ENCODE measurements at places on chromosomes 7 and 10.

- DNase-seq, result no peak
Measured at GRCh38 chr7:130954918-130955564, 221.0 kb upstream of the KLF14 start.

- DNase-seq, result no peak
Measured at GRCh38 chr10:113762083-113762482, 10.6 kb downstream of the PLEKHS1 start.

DNA sequence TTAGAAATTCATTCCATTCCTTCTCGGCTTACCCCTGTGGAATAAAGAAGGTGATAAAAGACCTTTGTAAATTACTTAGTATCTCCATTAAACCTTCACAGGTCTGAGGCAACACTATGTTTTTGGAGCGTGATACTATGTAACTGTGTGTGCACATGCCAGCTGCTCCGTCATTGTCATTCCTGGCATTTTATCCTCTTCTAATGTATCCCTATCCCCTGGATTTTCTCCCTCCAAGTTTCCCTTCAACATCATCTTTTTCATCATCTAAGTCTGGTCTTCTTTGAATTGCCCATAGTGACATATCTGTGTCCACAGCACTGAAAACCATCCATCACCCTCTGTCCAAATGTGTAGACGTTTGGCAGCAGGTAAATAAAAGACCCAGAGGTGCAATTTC, 125.7 kb downstream of the TEX36 start:
- DNase-seq, result no peak

DNA sequence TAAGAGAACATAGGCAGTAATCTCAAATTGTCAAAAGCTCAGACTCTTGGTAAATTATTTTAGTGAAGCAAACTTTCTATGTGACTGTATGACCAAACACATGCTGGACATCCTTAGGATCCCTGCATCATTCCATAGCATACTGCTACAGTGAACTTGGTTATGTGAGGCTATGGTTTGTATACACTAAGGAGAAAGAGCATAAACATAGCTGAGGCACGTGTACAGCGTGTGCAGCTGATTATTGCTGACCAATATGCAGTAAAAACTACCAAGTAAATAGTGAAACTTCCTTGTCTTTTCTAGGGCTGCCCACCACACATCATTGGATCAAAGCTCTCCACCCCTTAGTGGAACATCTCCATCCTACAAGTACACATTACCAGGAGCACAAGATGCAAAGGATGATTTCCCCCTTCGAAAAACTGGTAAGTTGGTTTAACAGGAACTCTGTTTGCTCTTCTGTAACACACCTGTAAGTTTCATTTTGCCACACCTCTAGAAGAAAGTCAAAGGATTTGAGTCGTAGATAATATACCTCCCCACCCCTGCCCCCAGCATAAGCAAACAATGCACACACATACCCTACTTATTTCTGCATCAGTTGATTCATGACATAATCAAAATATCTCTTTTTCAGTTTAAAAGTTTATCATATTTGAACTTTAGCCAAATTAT, 98.2 kb downstream of the HDAC9 start:
- no peak for DNase-seq

DNA sequence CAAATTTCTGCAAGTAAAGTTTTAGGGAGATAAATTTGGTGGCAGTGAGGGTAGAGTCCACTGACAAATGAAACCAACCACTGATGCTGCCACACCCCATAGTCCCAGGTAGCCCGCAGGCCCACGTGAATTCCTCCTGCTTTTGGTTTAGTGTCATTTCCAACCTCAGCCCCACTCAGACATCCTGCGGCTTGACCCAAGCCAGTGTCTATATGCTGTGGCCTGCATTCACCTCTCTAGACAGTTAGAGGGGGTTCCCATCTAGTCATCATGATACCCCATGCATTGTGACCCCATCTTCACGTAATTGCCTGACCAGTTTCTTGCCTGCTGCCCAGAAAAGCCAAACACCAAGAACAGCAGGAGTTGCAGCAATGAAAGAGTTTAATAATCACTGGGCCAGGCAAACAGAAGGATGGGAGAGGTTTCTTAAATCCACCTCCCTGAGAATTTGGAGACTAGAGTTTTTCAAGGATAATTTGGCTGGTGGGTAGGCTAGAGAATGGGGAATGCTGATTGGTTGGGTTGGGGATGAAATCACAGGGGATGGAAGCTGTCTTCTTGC, 332.0 kb upstream of the GALNT17 start:
- DNase-seq, result no peak

- DNase-seq, result no peak
Measured at GRCh38 chr7:86950360-86950759, 109.1 kb downstream of the ELAPOR2 start.

- DNase-seq, result no peak
Measured at GRCh38 chr10:91798649-91799611, 704 bp downstream of the TNKS2 start.

GRCh38 chr7:140714331-140715040, 18.0 kb downstream of the NDUFB2 start:
- DNase-seq, result no peak

DNA sequence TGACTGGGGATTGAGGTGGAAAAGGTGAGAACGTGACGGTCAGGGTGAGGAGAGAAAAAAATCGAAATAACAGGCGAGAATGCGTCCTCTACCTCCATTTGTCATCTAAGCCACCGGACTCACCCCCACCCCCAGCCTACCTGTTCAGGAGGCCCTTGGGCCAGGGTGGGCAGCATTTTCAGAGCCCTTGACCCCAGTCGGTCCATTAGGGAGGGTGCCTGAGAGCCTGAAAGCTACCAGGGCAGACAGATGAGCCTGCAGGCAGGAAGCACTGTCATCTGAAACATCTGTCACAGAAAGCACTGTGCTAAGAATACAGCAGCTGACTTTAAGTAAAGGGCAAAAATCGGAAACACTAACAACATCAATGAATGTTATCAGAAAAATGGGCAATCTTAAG, 47.0 kb downstream of the MAD1L1 start:
- no peak for DNase-seq

DNA sequence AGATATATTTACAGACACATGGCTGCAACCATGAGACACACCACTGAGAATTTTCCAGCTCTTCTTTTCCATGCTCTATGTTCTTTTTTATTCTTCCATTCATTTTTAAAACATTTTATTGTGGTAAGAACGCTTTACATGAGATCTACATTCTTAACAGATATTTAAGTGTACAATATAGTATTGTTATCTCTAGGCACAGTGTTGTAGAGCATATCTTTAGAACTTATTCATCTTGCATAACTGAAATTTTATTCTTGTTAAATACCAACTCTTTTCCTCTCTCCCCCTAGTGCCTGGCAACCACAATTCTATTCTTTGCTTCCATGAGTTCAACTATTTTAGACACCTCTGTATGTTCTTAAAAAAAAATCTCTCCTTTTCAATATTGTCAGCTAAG, 67.1 kb upstream of the HABP2 start:
- DNase-seq, result no peak

- DNase-seq, result no peak
Measured at GRCh38 chr10:70847659-70848360, 32.1 kb downstream of the SGPL1 start.

GRCh38 chr7:141354251-141354650, 197.0 kb upstream of the AGK start:
- DNase-seq, result no peak

GRCh38 chr10:33781606-33782395, 447.3 kb upstream of the NRP1 start:
- no peak for DNase-seq

DNA sequence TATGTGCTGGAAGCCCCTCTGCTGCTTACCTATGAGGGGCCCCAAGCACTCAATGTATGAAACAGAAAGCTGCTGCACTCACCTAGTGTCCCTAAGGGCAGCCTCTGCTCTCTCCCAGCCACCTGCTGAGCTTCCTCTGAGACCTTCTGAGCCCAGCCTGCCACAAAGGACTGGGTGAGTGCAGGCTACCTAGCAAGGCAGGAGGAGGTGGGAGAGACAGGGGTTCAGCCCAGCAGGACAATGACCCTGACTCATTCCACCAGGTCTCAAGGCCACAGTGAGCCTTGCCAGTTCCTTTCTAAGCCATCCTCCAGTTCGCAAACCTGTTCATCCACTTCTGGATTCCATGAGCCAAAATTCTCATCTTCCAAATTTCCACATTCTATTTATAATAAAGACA, 16.3 kb downstream of the VOPP1 start:
- no peak for DNase-seq

- no peak for DNase-seq
Measured at GRCh38 chr7:2037808-2038522, 194.8 kb downstream of the MAD1L1 start.

DNA sequence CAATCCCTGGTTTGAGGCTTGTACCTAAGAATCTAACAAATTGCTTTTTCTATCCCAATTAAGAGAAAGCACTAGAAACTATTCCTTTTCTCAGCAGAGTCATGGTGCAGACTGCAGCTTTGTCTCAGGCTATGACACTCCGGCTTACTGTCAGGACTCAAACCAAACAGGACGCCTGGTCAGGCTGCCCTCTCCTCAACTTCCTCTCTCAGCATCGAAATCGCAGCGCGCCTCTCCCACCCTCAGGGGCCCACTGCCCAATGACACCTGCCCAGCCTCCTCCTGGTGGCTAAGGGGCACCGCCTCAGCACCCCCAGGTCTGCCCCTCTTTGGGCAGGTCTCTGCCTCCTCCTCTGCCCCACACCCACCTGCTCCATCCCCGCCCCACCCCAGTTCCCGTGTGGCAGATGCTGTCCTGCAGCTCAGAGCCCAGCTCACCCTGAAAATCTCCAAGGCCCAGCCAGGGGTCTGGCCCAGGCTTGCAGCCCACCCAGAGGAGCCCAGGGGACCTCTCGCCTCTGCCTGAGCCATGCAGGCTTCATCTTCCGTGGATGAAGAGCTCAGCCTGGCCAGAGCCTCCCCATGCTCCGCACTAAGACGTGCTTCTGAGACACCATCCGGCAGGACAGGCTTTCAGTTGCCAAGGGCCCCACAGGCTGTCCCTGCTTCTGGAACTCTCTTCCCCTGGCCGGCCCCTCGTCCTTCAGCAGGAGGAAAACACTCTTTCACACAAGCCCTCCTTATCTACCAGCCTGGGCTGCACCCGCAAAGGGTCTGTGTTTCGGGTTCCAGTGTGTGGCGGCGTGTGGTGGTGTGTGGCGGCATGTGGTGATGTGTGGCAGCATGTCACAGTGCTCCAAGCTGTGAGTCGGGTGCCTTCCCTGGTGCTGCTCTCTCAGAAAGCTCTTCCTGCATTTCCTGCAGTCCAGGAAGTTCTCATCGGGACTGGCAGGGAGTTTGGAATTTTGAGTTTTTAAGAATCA, 16.4 kb upstream of the PTPRN2 start:
- DNase-seq, result no peak

- DNase-seq, result no peak
Measured at GRCh38 chr7:137798073-137798763, 48.6 kb downstream of the DGKI start.

DNA sequence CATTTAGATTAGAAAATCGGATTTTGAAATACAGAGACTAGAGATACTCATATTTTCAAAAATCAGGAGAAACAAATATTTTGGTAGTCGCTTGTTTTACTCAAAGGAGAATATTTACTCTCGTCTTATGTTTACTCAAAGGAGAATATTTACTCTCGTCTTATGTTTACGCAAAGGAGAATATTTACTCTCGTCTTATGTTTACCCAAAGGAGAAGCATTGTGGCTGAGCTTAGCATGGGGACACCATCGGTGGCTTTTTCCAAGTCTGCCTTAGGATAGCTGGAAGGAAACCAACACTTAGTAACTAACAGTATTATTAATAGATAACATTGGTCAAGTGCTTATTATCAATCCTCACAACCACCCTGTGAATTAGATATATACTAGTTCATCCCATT, 71.8 kb downstream of the SNX10 start:
- no peak for DNase-seq

DNA sequence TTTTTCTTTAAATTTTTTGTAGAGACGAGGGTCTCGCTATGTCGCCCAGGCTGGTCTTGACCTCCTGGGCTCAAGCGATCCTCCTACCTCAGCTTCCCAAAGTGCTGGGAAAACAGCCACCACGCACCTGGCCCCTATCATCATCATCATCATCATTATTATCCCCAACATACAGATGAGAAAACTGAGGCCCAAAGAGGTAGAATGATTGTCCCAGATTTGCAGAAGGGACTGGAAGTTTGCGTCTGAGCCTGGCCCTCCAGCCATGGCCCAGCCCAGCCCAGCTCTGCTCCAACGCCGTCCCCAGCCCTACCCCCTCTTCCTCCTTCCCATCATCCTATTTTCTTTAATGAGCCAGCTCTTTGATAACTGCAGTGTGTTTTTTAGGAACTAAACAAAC, 34.9 kb downstream of the TMEM130 start:
- no peak for DNase-seq

DNA sequence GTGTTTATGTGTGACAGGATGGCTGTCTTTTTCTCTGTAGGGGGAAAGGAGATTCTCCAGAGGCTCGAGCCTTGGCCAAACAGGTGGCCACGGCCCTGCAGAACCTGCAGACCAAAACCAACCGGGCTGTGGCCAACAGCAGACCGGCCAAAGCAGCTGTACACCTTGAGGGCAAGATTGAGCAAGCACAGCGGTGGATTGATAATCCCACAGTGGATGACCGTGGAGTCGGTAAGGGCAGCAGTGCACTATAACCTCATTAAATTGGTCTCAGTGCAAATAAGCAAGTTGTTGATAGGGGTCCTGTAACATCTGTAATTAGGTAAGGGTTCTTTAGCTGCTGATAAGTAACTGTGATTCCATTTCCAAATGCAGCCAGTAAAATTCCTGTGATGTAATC, 56.4 kb downstream of the AP3M1 start:
- DNase-seq, result no peak

GRCh38 chr10:53432035-53432434, 659.5 kb upstream of the MBL2 start:
- no peak for DNase-seq

GRCh38 chr10:7085913-7086589, 324.8 kb downstream of the SFMBT2 start:
- peak; percentile 34 for DNase-seq

DNA sequence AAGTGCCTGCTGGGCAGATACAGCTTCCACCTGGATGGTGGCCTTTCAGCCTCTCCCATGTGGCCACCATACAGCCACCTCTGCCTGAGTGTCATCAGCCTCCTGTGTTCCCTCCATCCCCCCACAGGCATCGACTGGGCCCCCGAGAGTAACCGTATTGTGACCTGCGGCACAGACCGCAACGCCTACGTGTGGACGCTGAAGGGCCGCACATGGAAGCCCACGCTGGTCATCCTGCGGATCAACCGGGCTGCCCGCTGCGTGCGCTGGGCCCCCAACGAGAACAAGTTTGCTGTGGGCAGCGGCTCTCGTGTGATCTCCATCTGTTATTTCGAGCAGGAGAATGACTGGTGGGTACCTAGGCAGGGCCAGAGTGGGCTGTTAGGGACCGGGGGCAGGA, 13.4 kb downstream of the ARPC1B start:
- DNase-seq, result no peak

DNA sequence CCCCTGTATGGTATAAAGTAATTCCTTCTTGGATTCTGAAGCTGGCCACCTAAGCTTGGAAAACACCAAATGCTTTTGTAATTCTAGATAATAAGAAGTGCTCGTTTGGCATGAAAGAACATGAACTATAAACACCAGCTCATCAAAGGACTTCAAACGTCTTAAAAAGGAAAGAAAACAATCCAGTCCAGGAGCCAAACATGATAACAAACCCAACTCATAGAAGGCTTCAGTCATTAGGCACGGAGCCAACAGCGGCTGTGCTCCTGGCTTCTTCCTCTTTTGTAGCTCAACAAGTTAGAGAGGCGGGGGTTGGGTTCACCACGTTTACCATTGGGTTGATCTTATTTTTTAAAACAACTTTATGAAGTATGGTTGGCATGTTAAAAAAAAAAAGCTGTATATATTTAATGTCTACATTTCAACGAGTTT, 56.4 kb upstream of the ECHDC3 start:
- DNase-seq, result no peak
